Right ventricle myocardium superior (tissue), 1 donor: ENCODE measurements at places on chromosomes 6 and 20. TPM values are rescaled to one million over a fixed set of nuclear protein-coding genes. Genes with fewer than 3 reads are reported as not detected.

GRCh38 chr20:35559042-35559693 is 17.3 kb downstream of the ERGIC3 start:
- DNase-seq: no peak

TMEM200A gene
- total RNA-seq: not detected

DNA sequence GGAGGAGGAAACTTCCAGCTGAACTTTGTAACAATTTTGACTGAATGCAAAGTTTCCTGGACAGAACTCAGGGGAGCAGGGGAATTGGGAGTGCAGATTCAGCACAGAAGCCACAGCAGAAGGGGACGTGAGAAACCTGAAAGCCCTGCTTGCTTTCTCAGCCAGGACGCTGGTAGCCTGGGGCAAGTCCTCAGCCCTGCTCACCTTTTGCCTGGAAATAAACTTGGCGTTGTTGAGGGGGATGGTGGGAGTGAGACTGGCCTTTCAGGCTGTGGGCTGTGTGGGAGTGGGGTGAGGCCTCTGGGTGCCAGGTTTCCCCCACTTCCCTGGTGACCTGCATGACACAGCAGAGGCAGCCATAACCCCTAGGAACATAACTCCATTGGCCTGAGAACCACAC is 238.1 kb upstream of the HS3ST5 start:
- no peak for DNase-seq

GRCh38 chr6:150150821-150151646 is 8.2 kb downstream of the PPP1R14C start:
- DNase-seq: no peak

CASS4 gene
- 0.40 TPM for total RNA-seq
